ENCODE measurements at places on chromosomes 6 and 20. TPM values are rescaled to one million over a fixed set of nuclear protein-coding genes. Genes with fewer than 3 reads are reported as not detected.

Gene DDO
- total RNA-seq, result 0.47 TPM

DNA sequence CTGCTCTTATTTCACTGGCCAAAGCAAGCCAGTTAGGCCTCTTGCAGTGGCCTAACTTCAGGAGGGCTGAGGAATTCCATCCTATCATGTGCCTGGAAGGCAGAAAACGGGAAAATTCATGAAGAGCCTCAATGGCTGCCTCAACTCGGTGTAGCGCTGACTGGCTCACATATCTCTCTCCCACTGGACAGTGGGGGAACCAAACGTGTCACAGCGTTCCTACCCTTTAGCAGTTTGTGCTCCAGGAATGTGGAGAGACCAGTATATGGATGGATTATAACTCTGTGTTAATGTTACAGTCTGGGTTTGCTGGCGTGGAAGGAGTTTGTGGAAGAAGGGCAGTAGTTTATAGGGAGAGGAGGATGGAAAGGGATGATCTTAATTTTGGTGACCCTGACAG lies 11.8 kb upstream of the C2 start:
- H3K36me3 ChIP-seq, result no peaks in the 10 kb centered on the region
- H3K27ac ChIP-seq, result no peak overlapping the region
- no peak overlapping the region for H3K4me3 ChIP-seq
- no peak for DNase-seq

DNA sequence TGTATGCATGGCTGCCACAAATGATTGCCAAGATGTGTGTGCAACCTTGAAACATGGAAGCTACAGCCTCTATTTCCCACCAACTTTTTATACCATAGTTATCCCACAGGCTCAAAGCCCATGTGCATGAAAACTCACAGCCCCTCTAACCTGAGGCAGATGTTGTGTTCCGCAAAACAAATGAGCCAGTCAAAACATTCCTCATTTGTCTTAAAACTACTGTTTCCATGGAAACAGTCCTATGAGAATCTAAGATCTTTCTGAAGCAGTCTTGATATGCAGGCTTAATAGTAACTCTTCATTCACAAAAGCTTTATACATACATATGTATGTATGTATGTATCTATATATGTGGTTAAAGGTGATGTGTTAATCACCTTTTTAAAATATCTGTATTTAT lies 31.2 kb upstream of the MANEA start:
- no peak for DNase-seq
- H3K4me3 ChIP-seq, result no peak overlapping the region
- no peaks in the 10 kb centered on the region for H3K36me3 ChIP-seq
- no peak overlapping the region for H3K27ac ChIP-seq
- H3K4me1 ChIP-seq, result no peaks in the 10 kb centered on the region

DNA sequence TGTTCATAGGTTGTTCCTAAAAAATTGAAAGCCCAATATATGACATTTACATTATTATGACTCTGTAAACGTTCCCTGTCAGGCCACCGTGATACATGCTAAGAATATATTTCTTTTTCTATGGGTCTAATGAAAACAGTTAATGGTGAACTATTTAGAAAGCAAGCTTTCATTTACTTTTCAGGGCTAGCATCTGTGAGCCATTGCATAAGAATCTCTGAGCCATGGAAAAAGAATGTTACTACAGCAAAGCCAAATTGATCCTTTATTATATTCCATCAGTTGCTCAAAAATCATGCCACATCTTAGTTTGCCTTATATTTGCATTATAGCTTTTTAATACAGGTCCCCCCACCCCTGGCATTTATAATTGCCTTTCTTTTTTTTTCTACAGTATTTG lies 275.5 kb downstream of the ZFAND3 start:
- H3K4me3 ChIP-seq, result no peak overlapping the region
- no peak overlapping the region for H3K27ac ChIP-seq
- DNase-seq, result no peak
- no peaks in the 10 kb centered on the region for H3K36me3 ChIP-seq
- no peaks in the 10 kb centered on the region for H3K4me1 ChIP-seq

- H3K36me3 ChIP-seq, result no peaks in the 10 kb centered on the region
- H3K27me3 ChIP-seq, result no peaks in the 10 kb centered on the region
- H3K4me3 ChIP-seq, result no peak overlapping the region
- no peak overlapping the region for H3K27ac ChIP-seq
- no peaks in the 10 kb centered on the region for H3K4me1 ChIP-seq
Observed at GRCh38 chr6:160742090-160742489, 40.0 kb downstream of the PLG start.

Data from naive thymus-derived CD4-positive, alpha-beta T cell (primary cell).